ENCODE measurements at places on chromosomes 11 and 22.

- DNase-seq = peak; percentile 74
These were observed 9.0 kb downstream of the SYN3 start for GRCh38 chr22:33049119-33049729.

DNA sequence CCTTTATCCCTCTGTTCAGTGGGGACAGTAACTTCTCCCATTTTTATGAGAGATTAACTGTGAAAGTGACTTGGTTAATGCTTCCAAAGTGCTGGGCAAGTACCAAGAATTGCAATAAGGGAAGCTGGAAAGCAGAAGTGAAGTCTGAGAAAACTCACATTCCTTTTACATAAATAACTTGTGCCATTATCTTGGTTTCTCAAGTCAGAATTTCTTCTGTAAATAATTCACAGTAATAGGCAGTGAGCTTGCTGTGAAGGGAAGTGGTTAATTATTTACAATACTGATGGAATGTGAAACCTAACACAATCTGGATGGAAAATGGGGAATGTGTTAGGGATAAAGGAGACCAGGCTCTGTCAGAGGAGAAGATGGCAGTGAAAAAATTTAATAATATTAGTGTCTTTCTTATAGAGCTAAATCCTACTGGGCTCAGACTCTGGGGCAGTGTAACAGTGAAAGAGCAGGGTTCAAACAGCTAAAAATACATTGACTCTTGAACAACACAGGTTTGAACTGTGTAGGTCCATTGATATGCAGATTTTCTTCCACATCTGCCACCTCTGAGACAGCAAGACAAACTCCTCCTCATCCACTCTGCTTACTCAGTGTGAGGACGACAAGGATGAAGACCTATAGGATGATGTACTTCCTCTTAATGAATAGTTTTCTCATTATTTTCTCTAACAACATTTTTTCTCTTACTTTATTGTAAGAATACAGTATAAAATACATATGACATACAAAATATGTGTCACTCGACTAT, 251.5 kb upstream of the ISX start:
- no peak for DNase-seq

DNA sequence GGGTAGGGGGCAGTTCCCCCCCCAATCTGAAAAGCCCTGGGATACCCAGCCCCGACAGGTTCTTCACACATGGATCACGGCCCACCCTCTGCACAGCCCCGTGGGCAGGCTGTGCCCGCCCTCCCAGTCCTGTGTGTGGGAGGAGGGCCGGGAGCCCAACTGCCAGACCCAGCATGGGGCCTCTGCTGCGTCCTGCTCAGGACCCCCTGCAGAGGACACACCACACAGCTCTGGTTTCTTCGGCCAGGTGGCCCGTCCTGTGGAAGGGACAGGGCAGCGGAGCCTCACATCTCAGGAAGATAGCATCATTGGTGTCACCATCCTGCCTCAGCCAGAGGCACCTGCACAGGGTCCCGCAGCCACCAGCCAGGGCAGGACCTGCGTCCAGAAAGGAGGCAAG, 396.0 kb downstream of the TBC1D22A start:
- DNase-seq = no peak

- DNase-seq = no peak
These were observed 72.1 kb downstream of the BRD1 start for GRCh38 chr22:49755631-49756001.

GRCh38 chr22:38222797-38223119, 21.0 kb downstream of the MAFF start:
- DNase-seq = no peak

DNA sequence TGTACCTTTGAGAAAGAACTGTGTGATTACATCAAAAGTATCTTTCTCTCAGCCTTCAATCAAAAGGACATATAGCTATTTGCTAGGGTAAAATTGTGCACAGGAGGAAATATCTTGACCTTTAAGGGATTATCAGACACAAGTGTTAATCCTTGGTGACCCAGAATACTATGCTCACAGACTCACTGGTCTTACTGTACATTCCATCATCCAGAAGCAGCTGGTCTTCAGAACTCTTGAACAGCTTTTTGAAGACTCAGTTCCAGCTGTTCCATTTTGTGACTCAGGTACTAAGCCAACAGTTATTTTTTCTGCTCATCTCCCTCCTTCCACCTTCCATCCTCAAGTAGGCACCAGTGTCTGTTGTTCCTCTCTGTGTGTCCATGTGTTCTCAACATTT, 19.8 kb downstream of the ZBED5 start:
- no peak for DNase-seq

DNA sequence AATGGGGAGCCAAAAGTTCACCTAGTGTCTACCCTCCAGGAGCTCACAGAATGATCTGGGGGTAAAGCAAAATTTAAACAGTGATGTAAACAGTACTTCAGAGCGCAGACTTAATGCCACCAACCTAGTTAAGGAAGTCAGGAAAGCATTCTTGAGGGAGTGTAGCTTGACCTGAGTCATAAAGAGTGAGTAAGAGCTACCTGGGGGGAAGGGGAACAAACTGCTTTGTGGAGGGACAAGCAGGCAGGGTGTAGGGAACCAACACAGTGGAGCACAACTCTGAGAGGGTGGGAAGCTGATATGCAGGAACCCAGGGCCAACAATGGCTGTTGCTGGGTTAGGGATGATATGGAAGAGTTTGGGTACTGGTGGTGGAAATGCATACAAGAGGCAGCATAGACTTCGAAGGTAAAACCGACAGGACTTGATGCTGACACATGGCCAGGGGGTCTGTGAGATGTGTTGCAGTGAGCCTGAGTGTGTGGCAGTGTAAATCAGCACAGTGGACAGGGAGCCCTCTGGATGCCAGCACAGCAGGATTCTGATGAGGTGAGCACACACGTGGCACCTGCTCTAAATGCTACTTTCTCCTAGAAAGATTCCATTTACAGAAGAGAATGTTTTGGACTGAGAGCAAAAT, 58.3 kb upstream of the CYP2D6 start:
- DNase-seq = no peak
